Hair follicular keratinocyte (primary cell): ENCODE measurements at places on chromosomes 6 and 20. TPM values are rescaled to one million over a fixed set of nuclear protein-coding genes. Genes with fewer than 3 reads are reported as not detected.

SGK2 gene
- not detected in 2 replicates for total RNA-seq

COL11A2 gene
- 0.08 TPM in 1 of 2 replicates, not detected in the other for total RNA-seq

PBOV1 gene
- not detected in 2 replicates for total RNA-seq

PTCHD4 gene
- 0.87 and 2.0 TPM in 2 replicates for total RNA-seq
